PC-3 (cell line): ENCODE measurements at places on chromosomes 4 and X. TPM values are rescaled to one million over a fixed set of nuclear protein-coding genes. Genes with fewer than 3 reads are reported as not detected.

OTUD6A gene
- total RNA-seq: not detected in 2 replicates

DNA sequence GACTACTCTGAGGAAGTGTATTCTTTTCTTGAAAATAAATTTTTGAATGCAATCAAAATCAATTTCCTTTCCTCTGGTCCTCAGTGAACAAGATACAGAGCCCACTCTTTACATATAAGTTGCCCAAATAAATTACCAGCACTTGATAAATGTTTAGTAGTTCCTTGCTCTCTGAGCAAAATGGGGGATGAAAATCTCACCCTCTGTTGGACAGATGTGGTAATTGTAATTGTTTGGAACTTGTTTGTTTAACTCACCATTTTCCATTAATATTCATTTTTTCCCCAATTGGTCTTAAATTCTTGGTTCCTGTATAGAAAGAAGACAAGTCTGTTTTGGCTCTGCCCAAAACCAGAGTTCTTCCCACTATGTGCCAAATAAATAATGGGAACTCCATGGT lies 146.3 kb downstream of the LDB2 start:
- H3K4me1 ChIP-seq: no peaks in the 10 kb centered on the region
- H3K4me3 ChIP-seq: no peak overlapping the region
- H3K27me3 ChIP-seq: peaks cover 53% of the 10 kb centered on the region
- DNase-seq: peak; percentile 16
- no peaks in the 10 kb centered on the region for H3K36me3 ChIP-seq
- H3K27ac ChIP-seq: no peak overlapping the region

DNA sequence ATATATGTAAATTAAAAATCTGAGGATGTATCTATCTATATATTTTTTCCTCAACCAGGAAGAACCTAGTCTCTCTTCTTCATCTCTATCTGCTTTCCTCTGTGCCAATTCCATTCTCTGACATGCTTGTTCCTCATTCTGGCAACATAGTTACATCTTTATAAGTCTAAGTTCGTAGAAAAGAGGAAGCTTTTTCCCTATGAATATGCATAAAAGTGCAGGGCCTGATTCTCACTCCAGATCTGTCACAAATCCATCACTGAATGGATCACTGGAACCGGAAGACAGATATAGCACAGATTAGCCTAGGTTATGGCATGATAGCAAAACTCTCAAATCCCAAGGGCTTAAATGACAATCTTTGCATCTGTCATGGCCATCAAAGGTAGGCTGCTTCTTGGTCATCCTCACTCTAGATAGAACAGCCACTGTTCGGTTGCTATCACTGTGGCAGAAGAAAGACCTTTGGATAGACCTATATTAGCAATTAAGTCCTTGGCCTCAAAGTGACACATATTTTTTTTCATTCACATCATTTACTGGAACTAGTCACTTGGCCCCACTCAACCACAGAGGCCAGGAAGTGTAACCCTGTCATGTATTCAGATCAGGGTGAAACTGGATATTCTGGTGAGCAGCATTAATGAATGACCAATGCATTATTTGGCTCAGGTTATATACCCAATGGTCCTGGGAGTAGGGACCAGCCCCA lies 22.2 kb downstream of the DTHD1 start:
- no peak overlapping the region for H3K4me3 ChIP-seq
- no peaks in the 10 kb centered on the region for H3K27me3 ChIP-seq
- no peak overlapping the region for H3K27ac ChIP-seq
- DNase-seq: no peak

- H3K27ac ChIP-seq: no peak overlapping the region
- DNase-seq: no peak
- H3K36me3 ChIP-seq: no peaks in the 10 kb centered on the region
- no peak overlapping the region for H3K4me3 ChIP-seq
- peaks cover 19% of the 10 kb centered on the region for H3K27me3 ChIP-seq
- no peaks in the 10 kb centered on the region for H3K4me1 ChIP-seq
Observed at GRCh38 chr4:141121101-141121500, 12.2 kb downstream of the RNF150 start.

DNA sequence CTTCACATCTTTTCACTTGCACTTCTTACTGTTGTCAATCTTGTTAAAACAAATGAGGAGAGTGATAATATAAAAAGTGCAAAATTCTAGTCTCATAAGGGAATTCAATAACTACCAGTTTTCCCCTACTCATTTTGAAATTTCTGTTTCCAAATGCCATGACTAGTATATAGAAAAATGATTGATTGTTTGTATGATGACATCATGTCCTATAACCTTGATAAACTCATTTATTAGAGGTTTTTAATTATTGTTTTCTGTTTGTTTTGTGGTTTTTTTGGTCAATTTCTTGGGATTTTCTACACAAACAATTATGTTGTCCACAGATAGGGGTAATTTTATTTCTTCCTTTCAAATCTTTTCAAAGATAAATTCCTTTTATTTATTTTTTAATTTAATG lies 559.1 kb downstream of the TLL1 start:
- H3K27me3 ChIP-seq: no peaks in the 10 kb centered on the region
- H3K4me3 ChIP-seq: peak overlapping the region; percentile 19
- no peaks in the 10 kb centered on the region; the same call in 1 of the 2 replicates for H3K36me3 ChIP-seq
- H3K27ac ChIP-seq: peak overlapping the region; percentile 99
- H3K4me1 ChIP-seq: peaks cover 65% of the 10 kb centered on the region

- no peak for DNase-seq
- H3K27ac ChIP-seq: no peak overlapping the region
- H3K4me3 ChIP-seq: no peak overlapping the region
- no peaks in the 10 kb centered on the region for H3K27me3 ChIP-seq
Observed at GRCh38 chr4:156201050-156201449, 247.4 kb upstream of the CTSO start.
